ENCODE measurements at places on chromosomes 4 and X.

DNA sequence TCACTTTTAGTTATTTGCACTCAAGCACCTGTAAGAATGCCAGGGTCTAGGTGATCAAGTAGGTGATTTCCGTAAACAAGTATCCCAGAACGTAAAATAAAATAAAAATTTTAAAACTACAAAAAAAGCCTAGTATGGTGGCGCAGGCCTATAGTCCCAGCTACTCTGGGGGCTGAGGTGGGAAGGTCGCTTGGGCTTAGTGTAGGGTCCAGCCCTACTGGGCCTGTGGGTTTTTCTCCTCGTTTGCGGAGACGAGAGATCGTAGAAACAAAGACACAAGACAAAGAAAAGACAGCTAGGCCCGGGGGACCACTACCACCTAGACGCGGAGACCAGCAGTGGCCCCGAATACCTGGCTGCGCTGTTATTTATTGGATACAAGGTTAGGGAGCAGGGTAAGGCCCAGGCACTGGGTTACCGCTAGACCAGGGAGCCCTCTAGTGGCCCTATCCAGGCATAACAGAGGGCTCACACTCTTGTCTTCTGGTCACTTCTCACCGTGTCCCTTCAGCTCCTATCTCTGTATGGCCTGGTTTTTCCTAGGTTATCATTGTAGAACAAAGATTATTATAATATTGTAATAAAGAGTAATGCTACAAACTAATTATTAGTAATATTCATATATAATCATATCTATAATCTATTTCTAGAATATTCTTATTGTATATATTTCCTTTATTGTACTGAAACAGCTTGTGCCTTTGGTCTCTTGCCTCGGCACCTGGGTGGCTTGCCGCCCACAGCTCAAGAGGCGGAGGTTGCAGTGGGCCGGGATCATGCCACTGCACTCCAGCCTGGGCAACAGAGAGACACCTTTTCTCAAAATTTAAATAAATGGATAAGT lies 38.4 kb downstream of the SAGE1 start:
- DNase-seq, result peak; percentile 62

GRCh38 chrX:421646-422391 lies 35.1 kb upstream of the PPP2R3B start:
- no peak for DNase-seq

- DNase-seq, result no peak
Observed at GRCh38 chrX:96538104-96538725, 146.4 kb upstream of the DIAPH2 start.

DNA sequence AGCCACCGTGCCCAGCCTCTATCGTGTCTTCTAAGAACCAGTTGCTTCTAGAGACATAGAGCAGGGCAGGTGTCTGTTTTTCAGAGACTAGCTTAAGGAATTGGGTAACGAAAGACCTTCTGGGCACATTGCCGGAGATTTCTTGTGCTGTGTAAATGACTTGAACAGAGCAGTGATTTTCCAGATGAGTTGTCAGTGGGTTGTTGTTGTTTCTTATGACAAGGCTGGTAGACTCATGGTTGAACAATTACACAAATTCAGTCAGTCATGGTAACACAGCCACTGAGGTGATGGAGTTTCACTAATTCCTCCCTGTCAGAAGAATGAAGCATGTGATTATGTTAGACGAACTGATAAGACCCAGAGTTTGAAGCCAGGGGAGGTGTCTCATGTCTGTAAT lies 20.5 kb upstream of the DDX3X start:
- no peak for DNase-seq

- no peak for DNase-seq
Observed at GRCh38 chrX:50881028-50881427, 29.5 kb upstream of the BMP15 start.

GRCh38 chrX:68196939-68197791 lies 236.1 kb downstream of the OPHN1 start:
- peak; percentile 67 for DNase-seq

DNA sequence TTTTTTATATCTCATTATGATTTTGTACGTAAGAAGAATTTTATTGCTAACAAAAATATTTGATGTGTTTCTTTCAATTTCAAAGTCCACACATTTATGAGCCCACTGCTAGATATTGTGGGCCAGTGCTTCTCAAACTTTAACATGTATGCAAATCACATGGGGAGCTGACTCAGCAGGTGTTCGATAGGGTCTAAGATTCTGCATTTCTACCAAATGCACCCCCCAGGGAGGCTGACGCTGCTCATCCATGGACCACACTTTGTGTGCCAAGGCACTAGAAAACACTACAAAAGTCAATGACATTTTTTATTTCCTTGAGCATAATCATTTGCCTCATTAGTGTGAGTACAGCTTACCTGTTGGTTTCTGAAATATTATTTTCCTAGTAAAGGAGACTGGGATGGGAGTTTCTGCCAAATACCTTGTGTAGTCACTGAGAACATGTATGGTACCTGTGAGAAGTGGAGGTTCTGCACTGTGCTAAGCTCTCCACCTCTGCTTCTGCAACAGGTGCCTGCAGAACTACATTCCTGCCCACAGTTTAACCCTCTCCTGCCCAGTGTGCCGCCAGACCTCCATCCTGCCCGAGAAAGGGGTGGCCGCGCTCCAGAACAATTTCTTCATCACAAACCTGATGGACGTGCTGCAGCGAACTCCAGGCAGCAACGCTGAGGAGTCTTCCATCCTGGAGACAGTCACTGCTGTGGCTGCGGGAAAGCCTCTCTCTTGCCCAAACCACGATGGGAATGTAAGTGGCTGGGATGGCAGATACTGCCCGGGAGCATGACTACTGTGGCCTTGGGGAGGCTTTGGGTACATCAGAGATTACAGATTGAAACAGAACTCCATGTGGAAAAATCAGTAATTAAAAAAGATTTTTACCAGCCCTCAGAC lies 68.9 kb upstream of the MND1 start:
- no peak for DNase-seq

DNA sequence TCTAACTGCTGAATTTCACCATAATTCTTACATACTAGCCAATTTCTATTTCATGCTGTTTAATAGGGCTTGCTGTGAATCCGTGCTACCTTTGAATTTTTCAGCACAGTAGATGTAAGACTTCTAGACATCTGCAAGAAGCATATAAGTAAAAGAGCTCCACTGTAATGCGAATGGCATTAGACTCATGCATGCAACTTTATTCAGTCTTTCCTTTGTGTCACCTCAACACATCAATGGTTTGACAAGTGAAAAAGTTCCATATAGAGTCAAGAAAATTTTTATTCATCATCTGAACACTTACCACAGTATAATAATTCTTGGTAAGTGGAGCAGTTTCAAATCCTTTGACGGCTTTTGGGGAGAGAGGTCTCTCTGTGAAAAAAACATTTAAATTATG lies 48.9 kb downstream of the ARHGEF6 start:
- no peak for DNase-seq

DNA sequence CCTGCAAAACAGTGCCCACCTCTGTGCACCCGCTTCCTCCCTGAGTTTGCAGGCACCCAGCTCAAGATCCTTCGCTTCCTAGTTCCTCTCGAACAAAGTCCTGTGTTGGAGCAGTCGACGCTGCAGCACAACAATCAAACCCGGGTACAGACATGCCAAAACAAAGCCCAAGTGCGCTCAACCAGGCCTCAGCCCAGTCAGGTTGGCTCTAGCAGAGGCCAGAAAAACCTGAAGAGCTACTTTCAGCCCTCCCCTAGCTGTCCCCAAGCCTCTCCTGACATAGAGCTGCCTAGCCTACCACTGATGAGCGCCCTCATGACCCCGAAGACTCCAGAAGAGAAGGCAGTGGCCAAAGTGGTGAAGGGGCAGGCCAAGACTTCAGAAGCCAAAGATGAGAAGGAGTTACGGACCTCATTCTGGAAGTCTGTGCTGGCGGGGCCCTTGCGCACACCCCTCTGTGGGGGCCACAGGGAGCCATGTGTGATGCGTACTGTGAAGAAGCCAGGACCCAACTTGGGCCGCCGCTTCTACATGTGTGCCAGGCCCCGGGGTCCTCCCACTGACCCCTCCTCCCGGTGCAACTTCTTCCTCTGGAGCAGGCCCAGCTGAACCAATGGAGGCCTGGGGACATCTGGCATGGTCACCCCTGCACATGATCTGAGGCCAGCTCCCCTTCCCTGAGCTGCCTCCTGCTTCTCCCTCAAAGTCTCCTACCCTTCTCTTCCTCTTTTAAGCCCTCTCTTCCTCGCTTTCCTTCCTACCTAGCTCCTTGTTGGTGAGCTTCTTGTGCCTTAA lies 6.9 kb downstream of the APEX2 start:
- no peak for DNase-seq

DNA sequence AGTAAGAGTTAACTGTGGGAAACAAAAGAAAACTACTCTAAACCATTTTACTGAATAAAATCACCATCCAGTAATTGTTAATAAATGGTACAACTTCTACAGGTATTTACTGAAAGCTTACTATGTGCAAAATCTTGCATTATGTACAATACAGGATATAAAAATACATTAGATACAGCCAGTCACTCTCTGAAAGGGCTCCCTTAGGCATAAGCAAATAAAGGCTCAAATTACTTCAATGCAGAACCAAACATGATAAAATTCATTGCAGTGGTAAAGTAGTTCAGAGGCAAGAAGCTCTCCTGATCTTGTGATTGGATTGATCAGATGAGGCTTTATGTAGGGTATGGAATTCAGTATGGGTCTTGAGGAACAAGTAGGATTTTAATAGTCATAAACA lies 100.2 kb downstream of the KLHL13 start:
- DNase-seq, result no peak

DNA sequence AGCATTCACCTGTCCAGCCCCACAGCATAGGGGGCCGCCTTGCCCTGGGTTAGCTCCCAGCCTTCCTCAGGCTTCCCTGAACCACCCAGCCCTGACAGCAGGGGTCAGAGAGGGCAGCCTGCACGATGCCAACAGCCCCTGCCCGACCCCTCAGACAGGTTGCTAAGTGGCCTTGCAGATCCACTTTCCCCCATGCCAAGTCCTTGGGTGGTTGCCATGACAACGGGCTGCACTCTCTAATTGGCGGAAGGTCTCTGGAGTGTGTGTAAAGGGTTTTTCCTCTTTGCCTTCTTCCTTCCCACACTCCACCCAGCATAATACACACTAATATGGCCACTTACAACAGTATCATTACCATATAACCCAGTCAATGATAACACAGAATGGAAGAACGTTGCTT lies 99.6 kb upstream of the AFAP1 start:
- DNase-seq, result peak; percentile 15

- DNase-seq, result no peak
Observed at GRCh38 chr4:28682847-28683246, 1822.2 kb downstream of the STIM2 start.

- DNase-seq, result peak; percentile 23
Observed at GRCh38 chrX:103253608-103254007, 1.3 kb downstream of the TCEAL8 start.

GRCh38 chr4:158490629-158491028 lies 31.1 kb upstream of the RXFP1 start:
- no peak for DNase-seq

DNA sequence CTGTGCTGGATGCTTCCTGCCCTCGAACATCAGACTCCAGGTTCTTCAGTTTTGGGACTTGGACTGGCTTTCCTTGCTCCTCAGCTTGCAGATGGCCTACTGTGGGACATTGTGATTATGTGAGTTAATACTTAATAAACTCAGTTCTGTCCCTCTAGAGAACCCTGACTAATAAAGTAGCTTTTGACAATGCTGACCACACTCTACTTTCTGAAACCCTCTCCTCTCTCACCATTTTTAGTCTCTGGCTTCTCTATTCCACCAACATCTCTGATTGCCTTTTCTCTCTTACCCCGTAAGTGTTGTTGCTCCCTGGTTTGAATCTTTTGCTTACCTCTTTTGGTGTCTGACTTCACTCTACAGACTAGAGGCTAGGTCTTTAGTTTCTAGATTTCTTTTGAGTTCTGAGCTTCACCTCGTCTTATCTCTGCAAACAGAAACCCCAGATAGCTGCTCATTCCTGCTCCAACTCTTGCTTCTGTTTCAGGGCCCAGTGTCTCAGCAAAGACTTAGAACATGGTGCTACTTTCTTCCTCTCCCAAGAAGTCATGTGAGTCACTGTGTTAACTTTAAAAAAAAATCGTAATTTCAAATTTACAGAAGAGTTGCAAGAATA lies 11.4 kb downstream of the TMSB4X start:
- no peak for DNase-seq

DNA sequence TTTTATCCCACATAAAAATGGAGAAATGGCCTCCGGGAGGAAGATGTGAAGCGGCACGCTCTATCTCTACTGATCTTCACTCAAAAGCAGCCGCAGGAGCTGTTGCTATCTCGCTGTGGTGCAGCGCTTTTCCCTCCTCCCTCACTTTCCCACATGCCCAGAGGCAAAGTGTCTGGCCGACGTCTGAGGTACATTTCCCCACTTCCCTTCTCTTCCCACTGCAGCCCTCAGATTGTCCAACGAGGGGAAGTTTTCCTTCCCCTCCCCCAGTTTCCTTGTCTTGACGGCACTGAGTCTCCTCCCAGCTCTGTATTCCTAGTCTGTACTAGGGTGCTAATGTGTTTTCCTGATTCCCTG lies 660 bp upstream of the COL25A1 start:
- DNase-seq, result no peak

DNA sequence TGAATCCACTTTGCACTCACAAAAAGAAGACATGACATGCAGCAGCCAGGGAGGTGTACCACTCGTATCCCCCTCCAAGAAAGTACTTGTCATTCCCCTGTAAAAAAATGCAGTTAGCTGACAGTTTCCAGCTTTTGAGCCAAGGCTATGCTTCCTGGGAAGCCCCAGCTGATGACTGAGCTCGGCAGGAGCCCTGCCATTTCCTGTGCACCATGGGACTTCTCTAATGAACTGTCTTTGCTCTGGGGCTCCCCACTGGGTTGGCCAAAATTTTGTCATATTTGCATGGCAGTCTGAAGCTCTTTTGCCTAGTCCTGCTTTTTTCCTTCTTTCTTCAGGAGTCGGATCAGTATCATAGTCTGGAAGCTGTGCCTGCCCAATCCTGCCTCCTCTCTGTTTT lies 104.5 kb upstream of the MAOA start:
- no peak for DNase-seq

DNA sequence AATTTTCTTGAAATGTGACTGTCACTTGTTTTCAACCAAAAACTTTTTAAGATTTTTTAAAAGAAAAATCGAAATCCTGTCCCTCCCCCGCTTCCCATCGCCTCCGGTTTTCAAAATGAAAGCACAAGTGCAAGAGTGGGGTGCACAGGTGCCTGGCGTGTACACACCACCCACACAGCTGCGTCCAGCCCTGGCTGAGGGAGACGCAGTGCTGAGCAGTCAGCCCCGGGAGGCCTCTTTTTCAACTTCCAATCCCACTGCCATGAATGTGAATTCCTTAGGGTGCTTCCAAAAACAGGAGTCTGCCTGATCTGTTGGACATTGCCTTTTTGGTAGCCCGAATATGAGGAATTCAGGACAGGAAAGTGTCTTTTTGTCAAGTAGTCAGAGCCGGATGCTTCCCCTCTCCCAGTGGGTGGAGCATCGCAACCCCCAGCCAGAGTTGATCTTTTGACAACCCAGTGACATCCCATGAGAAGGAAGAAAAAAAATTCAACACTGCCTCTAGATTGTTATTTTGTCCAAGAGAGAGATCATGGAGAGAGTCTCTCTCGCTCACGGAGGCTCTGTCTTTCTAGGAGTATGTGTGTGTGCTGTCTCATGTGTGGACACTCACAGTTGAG lies 8.9 kb downstream of the PRRG3 start:
- no peak for DNase-seq
